Midbrain (tissue), 1 donor: ENCODE measurements at places on chromosomes 3 and 15.

DNA sequence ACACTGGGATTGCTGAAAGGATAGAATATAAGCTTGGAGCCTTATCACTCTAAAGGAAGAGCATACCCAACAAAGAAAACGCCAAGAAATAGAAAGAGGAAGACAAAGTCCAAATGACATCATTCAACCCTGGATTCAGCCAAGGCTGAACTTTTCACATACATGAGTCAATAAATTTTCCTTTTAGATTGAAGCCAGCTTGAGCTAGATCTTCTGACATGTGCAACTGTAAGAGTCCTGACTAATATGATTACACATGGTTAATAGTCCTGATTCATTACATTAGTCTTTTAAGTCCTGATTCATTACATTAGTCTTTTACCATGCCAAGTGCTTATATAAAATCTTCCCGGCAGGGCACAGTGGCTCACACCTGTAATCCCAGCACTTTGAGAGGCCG is 13.6 kb upstream of the DENND6A start:
- DNase-seq: no peak

GRCh38 chr3:101495552-101495951 is 17.5 kb downstream of the SENP7 start:
- DNase-seq: no peak

- DNase-seq: no peak
Observed at GRCh38 chr3:120338517-120338916, 10.6 kb downstream of the LRRC58 start.

GRCh38 chr3:50475348-50475747 is 28.1 kb downstream of the CACNA2D2 start:
- DNase-seq: no peak

- no peak for DNase-seq
Observed at GRCh38 chr3:133466531-133467386, 66.9 kb downstream of the BFSP2 start.

DNA sequence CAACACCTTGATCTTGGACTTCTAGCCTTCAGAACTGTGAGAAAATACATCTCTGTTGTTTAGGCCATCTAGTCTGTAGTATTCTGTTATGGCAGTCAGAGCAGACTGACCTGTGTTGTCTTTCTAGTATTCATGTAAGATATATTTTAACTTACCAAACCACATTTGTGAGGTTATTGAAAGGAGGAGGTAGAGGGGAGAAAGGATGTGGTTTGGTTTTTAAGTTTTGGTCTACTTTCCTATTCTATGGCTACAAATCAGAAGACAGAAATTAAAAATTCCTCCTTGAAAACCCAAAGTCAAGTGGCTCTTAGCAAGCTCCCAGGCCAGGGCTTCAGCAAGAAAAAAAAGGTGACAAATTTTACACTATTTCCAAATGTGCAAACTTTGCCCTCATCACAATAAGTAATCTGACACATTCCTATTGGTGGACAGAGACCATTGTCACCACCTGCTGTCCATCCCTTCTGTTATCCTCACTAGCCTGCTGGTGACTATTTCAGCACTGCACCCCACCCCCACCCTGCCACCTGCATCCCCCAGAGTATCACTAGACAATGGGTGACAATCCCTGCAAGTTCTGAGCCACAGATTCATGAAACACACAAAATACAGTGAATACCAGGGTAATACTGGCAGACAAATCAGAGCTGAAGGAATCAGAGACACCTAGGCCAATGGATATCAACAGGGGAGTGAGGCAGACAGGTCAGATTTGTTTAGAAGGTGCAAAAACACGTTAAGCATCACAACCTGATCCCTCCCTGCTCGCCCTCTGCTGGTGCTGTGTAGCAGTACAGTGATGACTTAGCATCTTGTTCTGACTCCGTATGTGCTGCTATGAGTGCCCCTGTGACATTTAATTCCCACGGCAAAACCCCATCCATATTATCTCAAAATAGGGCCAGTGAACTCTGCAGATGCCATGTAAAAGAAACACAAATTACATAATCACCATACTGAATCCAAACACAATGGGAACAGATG is 79.0 kb upstream of the DCLK3 start:
- DNase-seq: no peak

DNA sequence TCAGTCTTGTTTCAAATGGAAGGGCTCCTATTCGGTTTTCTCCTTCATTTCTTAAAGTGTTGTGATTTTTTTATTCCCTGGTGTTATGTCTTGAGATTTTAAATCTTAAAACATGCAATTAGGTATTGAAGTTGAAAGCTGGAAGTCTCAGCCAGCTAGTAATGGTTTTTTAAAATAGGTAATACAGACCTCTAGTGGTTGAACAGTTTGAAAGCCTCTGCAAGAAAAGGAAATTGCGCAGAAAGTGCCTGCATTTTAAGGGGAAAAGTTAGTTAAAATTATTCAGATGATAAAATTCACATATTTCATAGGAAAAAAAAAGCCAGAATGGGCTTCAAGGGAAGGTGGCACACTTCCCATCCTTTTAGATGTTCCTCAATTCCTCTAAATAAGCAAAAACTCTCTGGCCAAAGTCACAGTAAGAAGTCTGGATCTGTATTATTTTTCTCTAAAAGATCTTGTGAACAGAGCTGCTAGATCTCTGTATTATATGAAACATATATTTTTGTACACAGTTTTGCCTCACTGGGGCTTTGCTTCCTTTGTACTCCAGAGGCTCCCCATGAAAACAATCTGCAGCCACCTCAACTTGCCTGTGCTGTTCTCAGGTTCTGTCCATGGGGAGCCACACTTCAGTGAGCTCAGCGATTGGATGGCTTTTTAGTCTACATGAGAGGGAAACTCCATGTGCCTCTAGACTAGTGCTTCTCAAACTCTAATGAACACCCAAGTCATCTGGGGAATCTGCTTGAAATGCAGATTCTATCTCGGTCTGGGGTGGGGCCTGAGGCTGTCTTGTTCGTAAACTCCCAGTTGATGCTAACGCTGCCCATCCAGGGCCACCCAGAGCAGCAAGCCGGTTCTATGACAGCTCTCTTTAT is 21.5 kb downstream of the AGTR1 start:
- peak; percentile 4 for DNase-seq

DNA sequence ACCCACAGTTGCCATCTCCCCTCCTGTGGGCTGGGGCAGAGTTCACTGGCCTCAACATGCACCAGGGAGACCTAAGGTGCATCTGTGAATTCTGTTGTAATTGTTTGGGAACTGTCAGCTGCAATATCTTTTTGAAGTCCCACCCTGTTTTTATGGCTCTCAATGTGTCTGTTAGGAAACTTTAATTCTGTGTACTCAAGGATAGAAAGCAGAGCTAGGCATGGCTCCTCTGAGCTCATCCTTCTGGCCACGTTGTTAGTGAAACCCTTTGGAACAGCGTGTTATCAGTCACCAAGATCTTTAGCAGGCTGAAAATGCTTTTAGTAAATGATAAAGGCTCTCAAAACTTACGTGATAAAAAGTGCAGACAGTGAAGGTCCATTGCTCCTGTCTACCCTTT is 33.6 kb upstream of the MTMR10 start:
- DNase-seq: no peak

DNA sequence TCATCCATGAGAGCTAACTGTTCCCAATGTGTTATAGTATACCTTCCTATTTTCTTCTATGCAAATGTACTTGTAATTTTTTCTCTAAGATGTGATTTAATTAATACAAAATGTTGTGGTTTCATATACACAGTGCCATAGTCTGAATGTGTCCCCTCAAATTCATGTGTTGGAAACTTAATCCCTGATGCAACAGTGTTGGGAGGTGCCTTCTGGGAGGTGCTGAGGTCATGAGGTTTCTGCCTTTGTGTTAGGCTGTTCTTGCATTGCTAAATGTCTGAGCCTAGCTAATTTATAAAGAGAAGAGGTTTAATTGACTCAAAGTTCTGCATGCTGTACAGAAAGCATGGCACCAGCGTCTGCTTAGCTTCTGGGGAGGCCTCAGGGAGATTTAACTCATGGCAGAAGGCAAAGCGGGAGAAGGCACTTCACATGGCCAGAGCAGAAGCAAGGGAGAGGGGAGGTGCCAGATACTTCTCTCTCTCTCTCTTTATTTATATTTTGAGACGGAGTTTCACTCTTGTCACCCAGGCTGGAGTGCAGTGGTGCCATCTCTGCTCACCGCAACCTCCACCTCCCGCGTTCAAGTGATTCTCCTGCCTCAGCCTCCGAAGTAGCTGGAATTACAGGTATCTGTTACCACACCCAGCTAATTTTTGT is 34.7 kb upstream of the BNIP2 start:
- DNase-seq: no peak

GRCh38 chr3:111610612-111611054 is 15.5 kb upstream of the ZBED2 start:
- no peak for DNase-seq

DNA sequence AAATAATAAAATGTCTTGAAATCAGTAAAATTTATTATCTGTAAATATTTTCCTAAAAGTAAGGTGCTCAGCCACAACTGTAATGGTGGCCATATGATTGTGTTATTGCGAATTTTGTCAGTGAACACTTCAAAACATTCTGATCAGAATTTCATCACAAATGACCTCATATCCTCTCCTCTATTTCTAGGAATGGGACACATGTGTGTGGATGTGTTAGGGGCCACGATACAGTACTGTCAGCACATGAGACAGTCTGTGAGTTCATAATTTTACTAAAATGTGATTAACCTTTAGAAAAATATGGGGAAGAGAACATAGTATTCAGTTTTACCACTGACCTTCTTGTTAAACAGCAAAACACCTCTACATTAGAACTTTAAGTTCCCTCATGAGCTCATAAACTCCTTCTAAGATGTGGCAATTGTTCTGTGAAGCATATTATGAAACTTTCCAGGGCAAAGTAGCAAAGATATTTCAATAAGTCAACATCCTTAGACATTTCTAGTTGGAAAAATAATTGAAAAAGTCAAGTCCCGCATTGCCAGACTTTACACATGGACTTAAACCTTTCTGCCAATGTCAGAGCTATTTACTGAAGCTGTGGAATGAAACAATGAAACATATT is 158.2 kb upstream of the ABI3BP start:
- no peak for DNase-seq

GRCh38 chr3:46889381-46890110 is 12.0 kb downstream of the PTH1R start:
- DNase-seq: no peak

GRCh38 chr15:87881026-87881425 is 375.5 kb downstream of the NTRK3 start:
- DNase-seq: no peak

GRCh38 chr3:42192334-42193200 is 73.4 kb downstream of the CCK start:
- peak; percentile 17 for DNase-seq

GRCh38 chr3:189467451-189467850 is 163.7 kb upstream of the TP63 start:
- no peak for DNase-seq

DNA sequence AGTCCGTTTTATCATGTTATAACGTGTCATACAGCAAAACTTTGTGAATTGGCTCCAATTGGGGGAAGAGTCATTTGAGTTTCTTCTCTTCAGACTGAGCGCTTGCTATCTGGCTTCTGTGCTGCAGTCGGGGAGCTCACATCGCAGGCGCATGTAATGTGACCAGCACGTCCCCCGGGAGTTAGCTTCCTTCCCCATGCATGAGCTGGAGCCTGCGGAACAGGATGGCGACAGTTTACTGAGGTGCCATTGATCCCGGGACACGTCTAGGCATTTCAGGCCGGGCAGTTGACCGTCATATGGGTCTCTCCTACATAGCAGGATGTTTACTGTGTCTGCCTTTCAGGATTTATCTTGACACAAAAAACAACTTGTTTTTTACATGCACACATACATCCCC is 44.8 kb downstream of the CMTM8 start:
- DNase-seq: no peak

GRCh38 chr15:96330450-96331143 is at the start of gene NR2F2:
TSS of gene NR2F2 (plus strand) at chr15:96330700. CDS start at chr15:96332106, 1,406 bp downstream.
- peak; percentile 92 for DNase-seq

- DNase-seq: no peak
Observed at GRCh38 chr3:139655909-139656595, 21.7 kb downstream of the NMNAT3 start.

- DNase-seq: no peak
Observed at GRCh38 chr3:161695811-161696210, 199.2 kb downstream of the OTOL1 start.

- DNase-seq: no peak
Observed at GRCh38 chr3:185337231-185337816, 25.6 kb upstream of the MAP3K13 start.

DNA sequence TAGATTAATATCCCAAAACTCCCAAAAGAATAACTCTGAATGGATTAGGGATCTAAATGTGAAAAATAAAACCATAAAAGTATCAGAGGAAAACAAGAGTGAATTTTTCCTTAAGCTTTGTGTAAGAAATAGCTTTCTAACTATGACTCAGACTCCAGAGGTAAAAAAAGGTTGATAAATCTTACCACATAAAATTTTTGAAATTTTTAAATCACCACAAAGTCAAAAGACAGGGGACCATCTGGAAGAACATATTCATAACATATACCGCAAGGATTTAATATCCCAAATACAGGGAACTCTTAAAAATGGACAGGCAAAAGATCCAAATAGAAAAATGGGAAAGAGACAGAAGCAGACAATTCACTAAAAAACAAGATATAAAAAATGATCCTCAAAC is 145.0 kb downstream of the ARNT2 start:
- no peak for DNase-seq

GRCh38 chr3:197135212-197135611 is 105.6 kb upstream of the MELTF start:
- no peak for DNase-seq

- DNase-seq: no peak
Observed at GRCh38 chr3:173857154-173857553, 459.6 kb downstream of the NLGN1 start.

GRCh38 chr3:60047426-60048200 is 997.8 kb upstream of the CFAP20DC start:
- no peak for DNase-seq

GRCh38 chr3:18217507-18218174 is 207.5 kb downstream of the SATB1 start:
- no peak for DNase-seq
